ENCODE measurements at places on chromosomes 3 and 15.

DNA sequence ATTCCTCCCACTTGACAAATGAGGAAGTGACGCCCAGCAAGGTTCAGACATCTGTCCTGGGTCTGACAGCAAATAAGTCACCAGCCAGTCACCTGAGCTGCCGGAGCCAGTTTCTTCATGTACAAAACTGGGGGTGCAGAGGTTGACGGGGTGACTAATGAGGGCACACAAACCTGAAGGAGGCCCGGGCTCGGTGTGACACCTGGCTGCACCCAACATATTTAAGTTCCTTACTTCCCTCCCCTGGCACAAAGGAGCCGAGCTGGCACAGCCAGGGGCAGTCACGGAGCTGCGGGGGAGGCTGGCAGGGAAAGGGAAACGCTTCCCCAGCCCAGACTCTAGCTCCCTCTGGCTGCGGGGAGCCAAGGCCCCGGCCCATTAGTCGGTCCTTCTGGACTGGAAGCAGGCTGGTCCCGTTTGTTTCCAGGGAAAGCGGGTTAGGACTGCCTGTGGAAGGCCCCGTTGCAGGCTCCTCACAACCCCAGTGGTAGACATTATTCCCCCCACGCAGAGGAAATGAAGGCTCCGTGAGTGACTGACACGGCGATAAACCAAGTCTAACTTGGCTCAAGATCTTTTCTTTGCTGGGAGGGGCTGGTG is 2.3 kb downstream of the FBXL22 start:
- DNase-seq = no peak

DNA sequence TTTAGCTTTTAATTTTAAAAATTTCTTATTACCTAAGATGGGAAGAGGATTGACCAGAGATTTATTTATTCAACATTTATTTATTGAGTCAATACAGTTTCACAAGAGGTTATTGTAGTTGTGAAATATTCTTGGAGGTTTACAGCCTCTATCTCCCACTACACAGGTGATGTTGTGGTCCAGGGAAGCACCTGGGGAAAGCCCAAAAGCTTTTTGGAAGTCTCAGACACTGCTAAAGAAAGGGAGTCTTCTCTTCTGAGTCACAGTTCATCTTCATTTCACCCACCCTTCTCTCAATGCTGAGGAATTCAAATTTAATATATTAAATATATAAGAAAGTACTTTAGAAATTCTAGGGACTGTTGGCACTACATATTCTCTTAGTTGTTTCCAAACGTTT is 41.8 kb downstream of the SERPINI1 start:
- DNase-seq = no peak

DNA sequence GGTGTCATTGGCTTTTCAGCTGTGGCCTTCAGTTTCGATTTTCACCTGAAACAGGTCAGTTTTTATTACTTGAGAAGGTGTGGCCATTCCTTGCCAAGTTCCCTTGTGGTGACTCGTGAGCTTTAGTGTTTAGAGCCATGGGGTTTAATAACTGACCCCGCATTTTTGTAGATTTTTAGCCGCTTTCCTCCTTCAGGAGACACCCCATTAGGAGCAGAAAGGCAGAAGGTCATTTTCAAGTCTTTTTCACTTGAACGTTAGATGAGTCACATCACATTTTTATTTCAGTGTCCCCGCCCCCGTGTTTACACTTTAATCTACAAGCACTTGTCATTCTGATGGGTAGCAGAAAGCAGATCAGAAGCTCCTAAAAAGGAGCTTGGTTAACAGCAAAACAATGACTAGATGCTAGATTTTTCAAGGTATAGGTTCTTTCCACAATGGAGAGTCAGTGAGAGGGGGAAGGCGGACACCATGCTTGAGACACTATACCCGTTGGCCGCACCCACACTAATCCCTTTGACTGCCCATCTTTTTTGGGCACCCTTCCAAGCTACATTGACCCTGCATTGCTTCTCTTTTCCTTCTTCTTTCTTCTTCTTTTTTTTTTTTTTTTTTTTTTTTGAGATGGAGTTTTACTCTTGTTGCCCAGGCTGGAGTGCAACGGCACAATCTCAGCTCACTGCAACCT is 132.7 kb downstream of the GHSR start:
- DNase-seq = no peak

DNA sequence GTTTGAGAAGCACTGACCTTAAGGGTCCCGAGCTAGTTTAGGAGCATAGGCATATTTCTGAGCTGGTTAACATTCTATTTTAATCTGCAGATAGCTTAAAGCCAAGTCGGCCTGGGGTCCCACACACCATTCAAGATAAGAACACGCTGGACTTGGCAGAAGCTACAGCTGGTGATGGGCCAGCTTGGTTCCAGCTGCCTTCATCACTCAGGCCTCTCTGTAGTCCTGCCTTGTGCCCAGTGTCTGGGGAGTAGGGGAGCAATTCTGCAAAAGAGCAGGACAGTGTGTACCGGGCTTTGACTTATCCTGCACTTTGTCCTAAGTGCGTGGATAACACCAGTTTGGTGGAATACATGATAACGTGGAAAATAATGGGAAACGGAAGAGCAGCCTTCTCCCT is 164.5 kb downstream of the MEGF11 start:
- no peak for DNase-seq

DNA sequence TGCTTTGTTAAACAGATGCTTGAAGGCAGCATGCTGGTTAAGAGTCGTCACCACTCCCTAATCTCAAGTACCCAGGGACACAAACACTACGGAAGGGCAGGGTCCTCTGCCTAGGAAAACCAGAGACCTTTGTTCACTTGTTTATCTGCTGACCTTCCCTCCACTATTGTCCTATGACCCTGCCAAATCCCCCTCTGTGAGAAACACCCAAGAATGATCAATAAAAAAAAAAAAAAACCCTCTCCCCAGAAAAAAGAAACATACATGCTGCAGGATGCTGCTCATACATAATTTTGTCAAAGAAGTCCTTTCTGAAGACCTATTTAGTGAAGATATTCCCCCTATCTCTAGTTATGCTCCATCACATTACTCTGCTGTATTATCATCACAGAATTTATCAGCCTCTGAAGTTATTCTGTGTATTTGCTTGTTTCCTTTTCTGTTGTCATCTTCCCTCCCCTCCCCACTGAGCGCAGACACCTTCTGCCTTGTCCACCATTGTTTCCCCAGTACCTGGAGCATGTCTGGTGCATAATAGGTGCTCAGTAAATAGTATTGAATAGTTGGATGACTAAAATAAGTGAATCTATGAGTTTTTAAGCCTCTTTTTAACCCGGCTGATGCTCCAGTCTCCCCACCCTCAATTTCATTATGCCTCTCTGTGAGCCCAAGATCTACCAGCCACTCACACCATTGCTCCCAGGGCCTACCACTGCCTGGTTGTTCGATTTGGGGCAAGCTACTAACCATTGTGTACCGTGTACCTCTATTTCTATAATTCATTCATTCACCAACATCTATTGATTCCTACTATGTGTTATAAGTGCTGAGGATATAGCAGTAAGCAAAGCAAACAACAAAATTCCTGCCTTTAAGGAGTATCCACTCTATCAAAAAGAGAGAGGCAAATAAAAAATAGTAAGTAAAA is 4.0 kb upstream of the TM4SF1 start:
- DNase-seq = no peak

DNA sequence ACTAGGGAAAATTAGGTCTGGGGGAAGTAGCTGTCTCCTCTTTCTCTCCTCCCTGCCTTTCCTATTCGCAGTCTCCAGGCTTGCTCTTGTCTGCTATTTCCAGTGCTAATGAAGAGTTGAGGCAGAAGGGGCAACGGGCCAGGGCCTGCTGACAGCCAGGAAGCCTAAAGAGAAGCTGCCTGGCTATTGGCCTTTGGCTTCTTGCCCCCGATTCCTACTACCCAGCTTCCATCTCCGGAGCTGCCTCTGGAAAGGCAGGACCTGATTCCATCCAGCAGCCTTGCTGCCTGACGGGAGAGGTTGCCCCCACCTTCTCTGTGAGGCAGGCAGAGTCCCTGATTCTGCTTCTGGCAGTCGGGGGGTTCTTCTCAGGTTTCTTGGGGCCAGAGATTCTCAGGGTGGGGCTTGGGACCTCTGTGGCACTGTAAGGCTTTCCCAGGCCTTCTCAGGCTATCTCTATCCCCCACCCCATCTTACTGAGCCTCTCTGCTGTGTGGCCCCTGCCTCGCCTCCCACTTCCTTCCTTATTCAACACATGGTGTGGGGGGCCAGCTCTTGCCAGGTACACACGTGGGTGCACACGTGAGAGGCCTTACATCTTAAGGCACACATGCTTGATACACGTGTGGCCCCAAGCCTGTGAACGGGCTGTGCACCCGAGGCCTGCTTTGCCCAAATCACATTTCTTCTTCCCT is 18.2 kb upstream of the JMJD7 start:
- no peak for DNase-seq

DNA sequence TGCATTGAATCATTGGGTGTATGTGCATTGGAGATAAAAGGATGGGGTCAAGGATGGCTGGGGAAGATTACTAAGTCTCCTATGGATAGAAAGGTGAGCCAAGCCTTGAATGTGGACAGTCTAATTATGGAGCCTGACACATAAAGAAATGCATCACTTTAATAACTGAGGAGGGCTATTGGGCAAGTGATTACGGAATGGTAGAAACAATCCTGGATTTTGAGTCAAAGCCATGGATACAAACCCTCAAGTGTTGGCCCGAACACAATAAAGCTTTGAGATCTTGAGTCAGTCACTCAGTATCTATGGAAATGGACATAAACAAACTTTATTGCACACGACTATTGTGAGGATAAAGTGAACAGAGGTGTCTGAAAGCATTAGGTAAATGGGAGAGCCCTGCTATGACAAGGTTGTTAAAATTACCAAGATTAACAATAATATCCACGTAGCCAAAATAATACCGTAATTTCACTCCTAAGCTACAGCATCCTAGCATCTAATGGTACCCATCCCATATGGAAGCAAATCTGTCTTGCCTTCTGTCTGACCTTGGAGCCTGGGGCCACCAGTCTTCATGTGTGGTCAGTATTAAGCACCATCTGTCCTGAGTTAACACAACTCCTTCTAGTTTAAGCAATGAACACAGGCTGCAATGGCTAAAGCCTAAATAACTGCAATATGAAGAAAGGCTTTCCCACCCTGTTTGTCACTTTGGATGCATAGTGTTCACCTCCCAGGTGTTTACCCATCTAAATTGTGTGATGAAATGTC is 136.9 kb upstream of the PRICKLE2 start:
- no peak for DNase-seq

- no peak for DNase-seq
These were observed 87.4 kb downstream of the CRYGS start for GRCh38 chr3:186456731-186457191.

DNA sequence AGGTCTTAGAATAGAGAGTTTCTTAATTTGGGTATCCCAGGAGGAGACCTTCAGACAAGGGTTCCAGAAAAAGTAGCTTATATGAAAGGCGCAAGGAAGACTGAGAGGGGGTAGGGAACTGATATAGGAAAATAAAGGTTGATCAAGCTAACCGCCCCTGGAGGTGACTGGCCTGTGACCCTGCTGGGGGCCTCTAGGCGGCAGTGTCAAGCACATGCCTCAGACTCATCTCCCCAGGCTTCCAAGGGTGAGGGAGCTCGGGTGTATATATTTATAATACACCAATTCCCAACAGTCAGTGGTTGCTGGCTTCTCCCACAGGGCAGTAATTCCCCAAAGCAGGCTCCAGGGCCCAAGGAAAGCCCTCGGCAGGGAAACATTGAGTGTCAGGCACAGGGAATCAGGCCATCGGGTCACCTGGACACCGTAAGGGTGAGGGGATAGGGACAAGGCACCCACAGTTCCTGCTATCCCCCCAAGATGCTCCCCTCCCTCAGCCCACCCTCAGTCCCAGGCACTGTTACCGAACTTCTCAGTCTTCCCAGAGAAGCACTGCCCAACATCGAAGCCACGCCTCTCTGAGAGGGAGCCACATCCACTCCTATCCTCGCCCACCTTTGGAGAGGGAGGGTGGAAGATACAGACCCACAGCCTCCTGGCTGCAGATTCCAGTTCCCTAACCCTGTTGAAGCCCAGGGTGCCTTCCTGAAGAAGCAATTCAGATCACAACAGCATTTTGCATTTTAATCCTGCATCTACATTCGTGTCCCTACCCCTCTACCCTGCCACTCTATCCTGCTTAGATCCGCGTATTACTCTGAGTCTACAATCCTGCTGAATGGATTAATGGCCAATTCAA is 19.5 kb upstream of the CAV3 start:
- DNase-seq = no peak

- DNase-seq = no peak
These were observed 417.7 kb upstream of the TBL1XR1 start for GRCh38 chr3:177615015-177615414.

- no peak for DNase-seq
These were observed 14.8 kb downstream of the ZIC1 start for GRCh38 chr3:147423798-147424580.

DNA sequence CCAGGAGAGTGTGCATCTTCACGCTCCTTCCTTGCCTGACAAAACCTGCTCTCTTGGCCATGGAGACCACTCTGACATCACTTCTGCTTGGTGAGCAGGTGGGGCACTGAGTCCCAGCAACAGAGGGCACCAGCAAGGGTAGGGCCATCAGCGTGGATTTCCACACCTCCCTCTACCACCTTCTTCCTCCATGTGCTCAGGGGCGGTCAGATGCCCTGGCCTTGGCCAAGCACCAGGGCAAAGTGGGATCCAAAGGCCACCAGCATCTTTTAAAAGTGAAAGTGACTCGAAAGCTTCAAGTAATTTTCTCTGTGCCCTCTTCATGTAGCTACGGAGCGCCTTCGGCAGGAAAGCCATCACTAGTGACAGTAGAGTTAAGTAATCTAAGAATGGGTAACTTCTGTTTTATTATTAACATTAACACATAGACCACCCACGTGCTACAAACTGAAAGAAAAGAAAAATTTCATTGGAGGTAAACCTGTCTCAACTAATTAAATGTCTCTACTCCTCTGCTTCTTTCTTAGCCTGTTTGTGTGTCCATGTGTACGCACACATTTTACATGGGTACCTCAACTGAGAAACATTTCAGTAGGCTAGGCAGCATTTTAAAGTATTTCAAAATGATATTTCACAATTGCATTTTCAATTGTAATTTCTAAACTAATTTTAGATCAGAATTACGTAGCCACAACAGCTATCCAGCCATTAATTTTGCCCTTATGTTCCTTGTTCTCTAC is 57.9 kb downstream of the CHSY1 start:
- no peak for DNase-seq

DNA sequence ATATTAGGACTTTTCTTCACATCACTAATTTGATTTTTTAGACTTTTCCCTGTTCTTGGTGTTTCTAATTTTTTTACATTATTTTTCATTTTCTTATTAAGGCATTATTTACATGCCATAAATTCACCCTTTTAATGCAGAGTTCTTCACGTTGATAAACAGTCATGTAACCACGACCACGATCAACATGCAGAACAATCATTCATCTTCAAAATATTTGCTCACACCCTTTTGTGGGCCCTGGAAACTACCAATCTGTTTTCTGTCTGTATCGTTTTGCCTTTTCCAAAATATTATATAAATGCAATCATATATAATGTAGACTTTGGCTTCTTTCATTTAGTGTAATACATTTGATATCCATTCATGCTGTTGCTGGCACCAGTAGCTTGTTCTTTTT is 48.7 kb downstream of the ARRDC4 start:
- DNase-seq = no peak

Measured in NCI-H187 (cell line).